ENCODE measurements at places on chromosomes 16 and 17.

- DNase-seq, result no peak
These were observed 317.2 kb upstream of the MYOCD start for GRCh38 chr17:12348476-12348875.

GRCh38 chr17:37759014-37759637 is 14.3 kb upstream of the HNF1B start:
- DNase-seq, result no peak

GRCh38 chr17:75036643-75037268 is 10.0 kb downstream of the ATP5PD start:
- DNase-seq, result peak; percentile 80

DNA sequence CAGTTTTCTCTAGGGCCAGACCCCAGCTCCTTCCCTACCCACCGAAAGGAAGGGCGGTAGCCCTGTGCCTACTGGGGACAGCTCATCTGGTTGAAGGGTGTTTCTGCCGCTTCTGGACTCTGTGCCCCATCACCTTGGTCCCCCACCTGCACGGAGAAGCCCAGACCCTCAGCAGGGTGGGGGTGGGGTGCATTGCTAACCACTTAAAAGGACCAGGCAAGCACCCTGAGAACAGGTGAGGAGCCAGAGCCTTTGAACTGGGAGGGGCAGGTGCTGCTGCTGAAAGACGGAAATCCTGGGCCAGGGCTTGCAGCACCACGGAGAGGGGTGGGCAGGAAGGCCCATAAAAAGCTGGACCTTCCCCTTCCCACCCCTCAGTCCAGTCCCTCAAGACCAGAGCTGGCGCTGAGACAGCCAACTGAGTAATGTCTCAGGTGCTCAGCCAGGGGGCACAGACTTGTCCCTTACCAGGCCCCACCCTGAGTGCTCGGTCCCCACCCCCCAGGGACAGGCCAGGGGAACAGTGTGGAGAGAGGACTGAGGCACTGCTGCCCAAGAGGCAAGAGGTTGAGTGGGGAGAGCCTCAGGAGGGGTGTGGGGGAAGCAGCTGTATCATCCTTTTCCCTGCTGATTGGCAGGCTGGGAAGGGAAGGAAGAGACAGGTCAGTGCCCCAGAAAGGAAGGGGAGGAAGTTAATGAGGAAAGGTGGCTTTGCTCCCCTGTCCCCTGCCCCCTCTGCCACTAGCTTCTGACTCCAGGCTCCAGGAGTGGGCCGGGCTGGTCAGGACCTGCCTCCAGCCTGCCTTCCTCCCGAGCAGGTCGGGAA is 10.9 kb upstream of the SP2 start:
- no peak for DNase-seq

GRCh38 chr17:66663041-66663606 is 171.8 kb upstream of the CACNG5 start:
- DNase-seq, result no peak

DNA sequence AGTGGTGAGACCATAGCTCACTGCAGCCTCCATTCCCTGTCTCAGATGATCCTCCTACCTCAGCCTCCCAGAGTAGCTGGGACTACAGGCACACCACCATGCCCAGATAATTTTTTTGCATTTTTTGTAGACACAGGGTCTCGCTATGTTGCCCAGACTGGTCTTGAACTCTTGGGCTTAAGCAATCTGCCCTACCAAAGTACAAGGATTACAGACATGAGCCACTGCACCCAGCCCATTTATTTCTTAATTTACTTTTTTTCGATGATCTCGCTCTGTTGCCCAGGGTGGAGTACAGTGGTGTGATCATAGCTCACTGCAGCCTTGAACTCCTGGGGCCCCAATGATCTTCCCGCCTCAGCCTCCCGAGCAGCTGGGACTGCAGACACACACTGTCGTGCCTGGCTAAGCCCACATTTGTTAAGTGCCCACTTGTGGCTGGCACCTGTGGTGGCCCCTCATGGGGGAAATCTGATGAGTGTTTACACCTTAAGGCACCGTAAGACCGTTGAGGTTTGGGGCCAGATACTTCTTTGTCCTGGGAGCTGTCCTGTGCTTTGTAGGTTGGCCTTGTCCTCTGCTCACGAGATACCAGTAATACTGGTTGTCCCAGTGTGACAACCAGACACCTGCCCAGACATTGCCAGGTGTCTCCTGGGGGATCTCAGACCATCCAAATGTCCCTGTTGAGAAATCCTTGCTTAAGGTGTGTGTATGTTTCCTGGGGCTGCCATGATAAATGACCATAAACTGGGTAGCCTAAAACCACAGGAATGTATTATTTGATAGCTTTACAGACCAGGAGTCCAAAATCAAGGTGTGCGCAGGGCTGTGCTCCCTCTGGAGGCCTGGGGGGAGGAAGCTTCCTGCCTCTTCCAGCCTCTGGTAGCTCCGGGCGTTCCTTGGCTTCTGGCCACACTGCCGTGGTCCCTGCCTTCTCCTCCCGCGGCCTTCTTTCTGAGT is 141.4 kb upstream of the GSE1 start:
- DNase-seq, result no peak

GRCh38 chr16:75206749-75207451 is at the start of gene CTRB2:
Gene CTRB2, minus strand, starts transcription at chr16:75207161. Its CDS starts 20 bp downstream, at chr16:75207141.
- DNase-seq, result no peak

- no peak for DNase-seq
These were observed 30.4 kb downstream of the TMEM100 start for GRCh38 chr17:55692276-55692675.

GRCh38 chr16:71723537-71724319 is 773 bp downstream of the PHLPP2 start:
- peak; percentile 74 for DNase-seq

GRCh38 chr16:71423865-71424264 is 18.0 kb downstream of the TLE7 start:
- DNase-seq, result no peak

GRCh38 chr17:72206376-72206775 is 85.6 kb downstream of the SOX9 start:
- DNase-seq, result no peak

DNA sequence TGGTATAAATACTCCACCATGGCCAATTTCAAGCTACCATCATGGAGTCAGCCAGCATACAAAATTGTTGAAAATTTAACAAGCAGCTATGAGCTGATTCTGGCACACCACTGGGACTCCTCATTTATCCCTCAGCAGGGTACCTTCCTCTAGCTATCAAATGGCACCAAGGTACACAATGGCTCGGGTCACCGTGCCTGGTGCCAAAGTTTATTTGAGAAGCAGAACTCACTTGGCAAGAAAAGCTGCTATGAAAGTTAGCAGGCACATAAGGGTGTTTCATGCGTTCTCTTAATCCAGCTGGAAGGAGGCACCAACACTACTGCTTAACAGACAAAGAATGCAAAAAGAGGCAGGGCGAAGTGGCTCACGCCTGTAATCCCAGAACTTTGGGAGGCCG is 51.6 kb downstream of the IKZF3 start:
- no peak for DNase-seq

- no peak for DNase-seq
These were observed 11.1 kb upstream of the CHRNE start for GRCh38 chr17:4913994-4914393.

- DNase-seq, result no peak
These were observed 89.4 kb downstream of the C16orf78 start for GRCh38 chr16:49462989-49463371.

DNA sequence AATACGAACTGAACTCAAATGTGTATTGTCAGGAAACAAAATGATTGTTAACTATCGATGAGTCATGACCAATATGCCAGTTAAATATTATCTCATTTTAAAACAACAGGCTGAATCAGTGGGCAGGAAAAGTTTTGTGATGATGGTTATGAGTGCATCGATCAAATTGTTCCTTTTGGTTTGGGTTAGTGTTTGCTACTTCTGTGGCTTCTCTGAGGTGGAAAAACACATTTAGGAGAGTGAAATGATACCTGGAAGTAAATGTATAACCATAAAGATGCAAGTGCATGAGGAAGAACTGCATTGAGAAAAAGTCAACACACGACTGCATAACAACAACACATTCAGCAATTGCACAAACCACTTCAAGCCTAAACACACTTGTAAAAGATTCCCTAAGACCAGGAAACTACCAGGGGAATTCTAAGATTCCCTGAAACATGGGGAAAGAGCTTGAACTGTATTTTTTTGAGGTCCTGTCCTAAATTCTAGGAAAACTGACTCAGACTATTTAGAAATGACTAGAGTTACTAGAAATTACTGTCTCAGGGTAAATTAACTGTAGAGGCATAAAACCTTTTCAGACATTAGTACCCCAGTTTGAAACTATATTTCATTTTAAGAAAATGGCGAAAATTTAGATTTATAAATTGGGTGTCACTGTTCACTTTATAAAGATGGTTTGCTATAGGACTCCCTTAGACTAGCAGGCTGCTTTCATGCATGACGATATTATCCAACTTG is 44.8 kb downstream of the CDYL2 start:
- no peak for DNase-seq

DNA sequence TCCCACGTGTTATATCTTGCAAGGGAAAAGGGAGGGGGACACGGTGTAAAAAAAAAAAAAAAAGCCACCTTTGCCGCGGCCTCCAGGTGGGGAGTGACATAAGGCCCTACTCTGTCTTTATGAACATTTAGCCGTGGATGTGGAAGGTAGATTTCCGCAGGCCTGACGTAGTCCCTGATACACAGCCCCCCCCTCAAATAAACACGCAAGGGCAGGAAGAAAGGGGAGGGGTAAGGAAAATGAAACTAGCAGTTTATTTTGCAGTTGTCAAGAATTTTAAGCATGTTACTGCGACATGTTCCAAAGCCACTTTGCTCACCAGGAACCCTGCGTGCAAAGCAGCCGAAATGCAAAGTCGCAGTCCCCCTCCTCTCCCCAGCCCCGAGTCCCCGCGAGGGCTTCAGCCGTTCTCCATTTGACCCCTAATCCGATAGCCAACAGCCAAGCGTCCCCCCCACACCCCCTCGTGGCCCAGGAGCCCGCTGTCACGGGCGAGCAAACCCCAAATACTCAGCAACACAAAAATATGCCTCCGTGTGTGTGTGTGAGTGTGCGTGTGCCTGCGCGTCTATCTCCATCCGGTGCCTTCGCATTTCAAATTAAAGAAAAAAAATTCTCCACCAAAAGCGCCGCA is 1.2 kb downstream of the CBX4 start:
- no peak for DNase-seq

- DNase-seq, result no peak
These were observed 370.9 kb upstream of the RBFOX1 start for GRCh38 chr16:6961704-6962103.

GRCh38 chr16:8901320-8901861 is 19.2 kb downstream of the LITAFD start:
- DNase-seq, result no peak

DNA sequence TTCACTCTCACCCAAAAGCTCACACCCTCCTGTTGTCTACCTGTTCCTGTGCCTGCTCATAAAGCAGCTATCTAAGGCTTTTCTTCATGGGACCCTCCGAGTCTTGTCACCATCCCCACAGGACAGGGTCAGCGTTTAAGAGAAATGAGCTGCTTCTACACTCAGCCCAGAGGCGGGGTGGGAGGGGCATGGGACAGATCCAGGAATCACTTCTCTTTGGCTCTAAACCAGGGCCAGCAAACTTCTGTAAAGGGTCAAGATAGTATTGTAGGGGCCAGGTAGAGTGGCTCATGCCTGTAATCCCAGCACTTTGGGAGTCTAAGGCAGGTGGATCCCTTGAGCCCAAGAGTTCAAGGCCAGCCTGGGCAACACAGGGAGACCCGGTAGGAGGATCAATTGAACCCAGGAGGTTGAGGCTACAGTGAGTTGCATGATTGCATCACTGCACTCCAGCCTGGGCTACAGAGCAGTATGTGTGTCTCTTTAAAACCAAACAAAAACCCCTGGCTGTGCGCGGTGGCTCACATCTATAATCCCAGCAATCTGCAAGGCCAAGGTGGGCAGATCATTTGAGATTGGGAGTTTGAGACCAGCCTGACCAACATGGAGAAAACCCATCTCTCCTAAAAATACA is 23.2 kb upstream of the KLHL11 start:
- no peak for DNase-seq

GRCh38 chr17:59093145-59093701 is 13.5 kb downstream of the TRIM37 start:
- no peak for DNase-seq

DNA sequence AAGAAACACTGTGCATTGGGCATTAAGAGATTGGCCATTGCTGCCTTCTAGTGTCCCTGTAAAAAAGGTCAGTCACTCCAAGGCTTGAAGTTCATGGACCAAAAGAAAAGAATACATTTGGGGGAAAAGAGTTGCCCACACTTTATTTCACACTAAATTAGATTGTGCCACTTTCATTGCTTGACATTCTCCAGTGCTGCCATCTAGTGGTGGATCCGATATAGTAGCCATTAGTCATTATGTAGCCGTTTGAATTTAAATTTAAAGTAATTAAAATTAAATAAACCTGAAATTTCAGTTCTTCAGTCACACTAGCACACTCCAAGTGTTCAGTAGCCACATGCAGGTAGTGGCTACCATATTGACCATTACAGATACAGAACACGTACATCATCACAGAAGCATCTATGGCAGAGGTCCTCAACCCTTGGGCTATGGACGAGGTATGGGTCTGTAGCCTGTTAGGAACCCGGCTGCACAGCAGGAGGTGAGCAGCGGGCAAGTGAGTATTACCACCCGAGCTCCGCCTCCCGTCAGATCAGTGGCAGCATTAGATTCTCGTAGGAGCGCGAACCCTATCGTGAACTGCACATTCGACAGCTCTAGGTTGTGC is 21.9 kb upstream of the CDH5 start:
- peak; percentile 37 for DNase-seq

- no peak for DNase-seq
These were observed 281.6 kb upstream of the CCL2 start for GRCh38 chr17:33973491-33973890.

- DNase-seq, result no peak
These were observed 5.2 kb downstream of the EPN2 start for GRCh38 chr17:19242323-19242722.

DNA sequence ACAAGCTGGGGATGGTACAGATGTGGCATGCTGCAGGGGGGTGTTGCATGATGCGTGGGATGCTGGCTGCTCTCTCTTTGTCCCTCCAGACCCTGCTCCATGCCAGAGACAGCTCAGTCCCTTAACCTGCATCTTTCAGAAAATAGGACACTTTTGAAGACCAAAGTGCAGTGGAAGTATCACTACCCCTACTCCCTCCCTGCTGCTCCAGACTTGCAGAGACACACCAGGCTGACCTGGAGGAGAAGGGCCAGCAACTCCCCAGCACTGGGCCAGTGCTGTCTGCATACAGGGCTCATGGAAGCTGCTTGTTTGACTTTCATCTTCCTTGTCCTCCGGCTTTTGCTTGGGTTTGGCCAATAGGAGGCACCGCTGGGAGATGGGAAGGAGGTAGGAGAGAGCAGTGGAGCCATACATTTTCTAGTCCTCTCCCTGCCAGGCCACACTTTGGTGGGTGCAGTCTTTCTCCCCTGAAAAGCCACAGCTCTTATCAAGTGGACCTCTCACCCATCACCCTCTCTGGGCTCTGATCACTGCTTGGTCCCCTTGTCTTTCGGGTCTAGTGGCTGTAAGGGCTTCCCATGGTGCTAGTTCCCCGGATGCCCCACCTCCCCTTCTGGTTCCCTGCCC is 46.1 kb upstream of the NKD1 start:
- DNase-seq, result no peak
